ENCODE measurements at places on chromosomes 5 and 9.

DNA sequence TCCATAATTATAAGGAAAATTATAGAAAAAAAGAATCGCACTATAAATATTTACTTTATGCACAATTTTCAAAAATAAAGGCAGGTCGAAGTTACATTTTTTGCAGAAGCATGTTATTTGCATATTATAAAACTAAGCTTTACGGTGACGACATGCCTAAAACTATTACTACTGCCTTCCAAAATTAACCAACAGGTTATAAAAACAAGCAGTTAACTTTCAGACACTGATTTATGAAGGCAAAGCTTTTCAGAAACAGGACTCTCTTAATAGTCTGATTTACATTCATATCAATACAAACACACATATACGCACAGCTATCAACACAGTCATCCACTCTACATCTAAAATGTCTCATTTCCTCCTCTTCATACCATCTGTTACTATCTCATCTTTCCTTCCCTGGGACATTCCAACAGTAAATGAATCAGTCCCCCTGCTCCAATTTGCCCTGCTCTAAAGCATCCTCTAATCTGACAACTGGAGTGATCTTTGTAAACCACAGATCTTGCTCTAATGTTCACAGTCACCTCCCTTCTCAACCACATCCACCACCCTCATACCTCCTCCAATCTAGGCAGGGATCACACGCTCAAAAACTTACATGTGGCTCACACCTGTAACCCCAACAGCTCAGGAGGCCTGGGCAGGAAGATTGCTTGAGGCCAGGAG, 21.6 kb downstream of the FBXW11 start:
- peak; percentile 31 for DNase-seq

- DNase-seq: no peak
These were observed 6.6 kb downstream of the SLC46A2 start for GRCh38 chr9:112884101-112884500.

DNA sequence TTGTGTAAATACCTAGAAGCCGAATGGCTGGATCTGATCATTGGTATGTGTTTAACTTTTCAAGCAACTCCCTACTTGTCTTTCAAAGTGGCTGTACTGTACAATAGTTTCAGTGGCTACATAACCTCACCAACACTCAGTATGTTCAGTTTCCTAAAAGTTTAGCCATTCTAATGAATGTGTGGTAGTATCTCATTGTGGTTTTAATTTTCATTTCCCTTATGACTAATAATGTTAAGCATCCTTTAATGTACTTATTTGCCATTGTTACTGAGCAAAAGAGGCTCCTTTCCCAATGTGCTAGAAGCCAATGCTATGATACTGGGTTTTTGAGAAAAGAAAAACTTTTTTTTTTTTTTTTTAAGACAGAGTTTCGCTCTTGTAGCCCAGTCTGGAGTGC, 27.8 kb upstream of the ALDOB start:
- DNase-seq: no peak

DNA sequence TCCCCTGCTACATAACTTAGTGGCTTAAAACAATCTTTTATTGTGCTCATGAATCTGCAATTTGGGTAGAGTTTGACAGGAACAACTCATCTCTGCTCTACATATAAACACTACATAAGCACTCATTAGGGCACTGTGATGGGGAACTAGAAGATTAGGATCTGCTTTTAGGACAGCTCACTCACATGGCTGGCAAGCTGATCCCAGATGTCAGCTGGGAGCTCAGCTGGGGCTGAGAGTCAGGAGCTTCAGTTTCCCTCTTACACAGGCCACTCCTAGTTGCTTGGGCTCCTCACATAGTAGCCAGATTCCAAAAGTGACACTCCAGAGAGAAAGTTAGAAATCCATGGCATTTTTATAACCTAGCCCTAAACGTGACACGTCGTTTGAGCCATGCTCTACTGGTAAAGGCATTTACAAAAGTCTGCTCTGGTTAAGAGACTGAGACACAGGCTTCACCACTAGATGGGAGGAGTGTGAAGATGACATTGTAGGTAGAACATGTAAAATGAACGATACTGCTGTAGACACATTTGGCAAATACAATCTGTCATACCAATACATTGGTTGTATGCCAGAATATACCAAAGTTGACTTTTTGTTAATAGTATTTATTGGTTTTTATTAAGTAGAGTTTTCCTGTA, 23.6 kb downstream of the SCAI start:
- DNase-seq: no peak

DNA sequence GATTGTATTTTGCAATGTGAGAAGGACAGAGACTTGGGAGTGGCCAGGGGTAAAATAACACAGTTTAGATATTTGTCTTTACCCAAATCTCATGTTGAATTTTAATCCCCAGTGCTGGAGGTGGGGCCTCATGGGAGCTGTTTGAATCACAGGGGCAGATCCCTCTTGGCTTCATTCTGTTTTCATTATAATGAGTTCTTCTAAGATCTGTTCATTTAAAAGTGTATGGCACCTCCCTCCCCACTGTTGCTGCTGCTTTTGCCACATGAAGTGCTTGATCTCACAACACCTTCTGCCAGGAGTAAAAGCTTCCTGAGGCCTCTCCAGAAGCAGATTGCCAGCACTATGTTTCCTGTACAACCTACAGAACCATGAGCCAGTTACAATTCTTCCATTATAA, 28.1 kb downstream of the COX7C start:
- DNase-seq: no peak

GRCh38 chr5:154653418-154653763, 101.8 kb upstream of the LARP1 start:
- DNase-seq: no peak

GRCh38 chr5:25881318-25882036, 1156.9 kb downstream of the CDH9 start:
- DNase-seq: no peak

DNA sequence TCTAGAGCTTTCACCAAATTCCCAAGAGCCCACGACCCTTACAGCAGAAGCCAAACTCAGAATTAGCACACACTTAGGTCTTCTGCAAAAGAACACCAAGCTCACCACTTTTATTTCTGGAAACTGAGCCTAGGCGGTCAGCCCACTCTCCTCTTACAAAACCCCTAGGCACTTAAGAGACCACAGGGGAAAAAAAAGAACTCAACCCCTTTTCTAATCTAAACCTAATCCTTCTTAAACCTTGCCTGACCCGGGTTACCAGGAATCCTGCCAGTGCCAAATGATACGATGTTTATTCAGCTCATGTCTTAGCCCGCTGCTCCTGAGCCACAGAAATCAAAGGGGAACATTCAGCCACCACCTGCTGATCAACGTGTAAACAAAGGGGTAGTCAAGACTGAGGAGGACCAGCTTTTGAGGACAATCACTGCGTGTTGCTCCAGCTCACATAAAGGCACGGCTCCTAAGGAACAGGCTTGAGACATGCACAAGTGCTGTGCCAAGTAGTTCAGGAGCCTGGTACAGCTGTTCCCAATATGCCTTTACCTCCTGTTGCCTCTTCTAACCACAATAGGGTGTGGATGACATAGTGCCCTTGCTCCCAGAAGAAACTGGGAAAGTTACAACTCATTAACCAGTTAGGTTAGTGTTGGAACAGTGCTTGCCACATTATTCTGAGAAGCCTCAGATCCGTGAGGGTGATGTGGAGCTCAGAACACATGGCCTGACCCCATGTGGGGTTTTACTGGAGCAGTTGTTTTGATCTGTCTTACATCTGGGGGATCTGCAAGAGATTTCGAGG, 49.3 kb downstream of the ZFAND5 start:
- DNase-seq: no peak

GRCh38 chr9:97632248-97632984, 752 bp downstream of the TSTD2 start:
- no peak for DNase-seq

DNA sequence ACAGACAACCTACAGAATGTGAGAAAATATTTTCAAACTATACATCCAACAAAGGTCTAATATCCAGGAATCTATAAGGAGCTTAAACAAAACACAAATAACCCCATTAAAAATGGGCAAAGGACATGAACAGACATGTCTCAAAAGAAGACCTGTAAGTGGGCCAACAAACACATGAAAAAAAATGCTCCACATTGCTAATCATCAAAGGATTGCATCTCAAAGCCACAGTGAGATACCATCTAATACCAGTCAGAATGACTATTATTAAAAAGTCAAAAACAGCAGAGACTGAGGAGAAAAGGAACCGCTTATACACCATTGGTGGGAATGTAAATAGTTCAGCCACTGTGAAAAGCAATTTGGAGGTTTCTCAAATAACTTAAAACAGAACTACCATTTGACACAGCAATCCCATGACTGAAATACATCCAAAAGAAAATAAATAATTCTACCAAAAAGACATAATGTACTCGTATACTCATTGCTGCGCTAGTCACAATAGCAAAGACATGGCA, 39.1 kb upstream of the C5orf63 start:
- DNase-seq: no peak

GRCh38 chr9:1051584-1052275, 1.6 kb downstream of the DMRT2 start:
- DNase-seq: no peak

DNA sequence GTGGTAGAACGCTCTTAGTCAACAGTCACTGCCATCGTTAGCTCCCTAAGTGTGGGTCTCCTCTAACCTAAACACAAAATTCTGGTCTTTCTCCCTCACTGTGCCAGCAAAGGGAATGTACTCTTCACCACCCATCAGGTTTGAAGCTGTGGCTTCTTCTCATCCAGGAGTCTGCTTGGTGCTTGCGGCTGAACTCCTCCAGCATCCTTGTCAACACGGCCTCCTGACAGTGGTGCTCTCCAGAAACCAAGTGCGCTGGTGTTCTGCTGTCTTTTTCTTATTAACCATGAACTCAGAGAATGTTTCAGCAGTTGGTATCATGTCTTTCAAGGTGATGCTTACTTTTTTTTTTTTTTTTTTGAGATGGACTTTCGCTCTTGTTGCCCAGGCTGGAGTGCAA, 23.9 kb upstream of the LPCAT1 start:
- DNase-seq: no peak

- no peak for DNase-seq
These were observed 3.8 kb upstream of the MAN2A1 start for GRCh38 chr5:109685916-109686315.

- DNase-seq: no peak
These were observed 340.2 kb downstream of the ARRDC3 start for GRCh38 chr5:91042936-91043255.

GRCh38 chr5:154058055-154059038, 19.6 kb downstream of the MFAP3 start:
- no peak for DNase-seq

- DNase-seq: no peak
These were observed 25.0 kb upstream of the SUSD3 start for GRCh38 chr9:93033531-93033930.

- DNase-seq: no peak
These were observed 179.8 kb upstream of the PLPPR1 start for GRCh38 chr9:100848726-100849125.

GRCh38 chr9:136545692-136545964, 220 bp downstream of the NOTCH1 start:
- DNase-seq: no peak

- no peak for DNase-seq
These were observed 81.1 kb upstream of the KLF9 start for GRCh38 chr9:70495514-70495913.

GRCh38 chr9:11595756-11596155, 983.0 kb upstream of the PTPRD start:
- no peak for DNase-seq

DNA sequence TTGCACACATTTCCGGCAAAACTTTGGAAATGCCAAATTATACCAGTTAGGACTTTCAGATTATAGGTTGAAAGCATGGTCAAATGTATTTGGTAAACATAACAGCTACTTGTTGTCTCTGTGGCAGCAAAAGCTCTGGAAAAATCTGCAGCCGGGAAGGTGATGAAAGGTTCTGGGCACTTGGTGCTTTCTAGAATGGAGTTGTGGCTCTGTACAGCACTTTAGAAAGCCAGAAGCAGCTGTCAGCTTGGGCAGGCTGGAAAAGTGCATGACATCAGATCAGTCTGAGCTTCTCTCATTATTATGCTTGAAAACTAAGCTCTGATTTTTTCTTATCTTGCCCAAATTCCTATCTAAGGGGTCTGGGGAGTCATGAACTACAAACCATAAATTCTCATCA, 118.6 kb upstream of the MAST4 start:
- DNase-seq: no peak

DNA sequence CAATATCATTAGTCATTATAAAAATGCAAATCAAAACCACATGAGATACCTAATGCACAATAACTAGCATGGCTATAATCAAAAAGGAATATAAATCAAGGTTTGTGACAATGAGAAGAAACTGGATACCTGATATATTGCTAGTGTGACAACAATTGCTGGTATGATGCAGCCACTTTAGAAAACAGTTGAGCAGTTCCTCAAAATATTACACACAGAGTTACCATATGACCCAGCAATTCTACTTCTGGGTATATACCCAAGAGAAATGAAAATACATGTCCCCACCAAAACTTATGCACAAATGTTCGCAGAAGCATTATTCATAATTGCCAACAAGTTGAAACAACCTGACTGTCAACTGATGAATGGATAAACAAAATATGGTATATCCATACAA, 339.7 kb upstream of the POU5F2 start:
- DNase-seq: no peak

DNA sequence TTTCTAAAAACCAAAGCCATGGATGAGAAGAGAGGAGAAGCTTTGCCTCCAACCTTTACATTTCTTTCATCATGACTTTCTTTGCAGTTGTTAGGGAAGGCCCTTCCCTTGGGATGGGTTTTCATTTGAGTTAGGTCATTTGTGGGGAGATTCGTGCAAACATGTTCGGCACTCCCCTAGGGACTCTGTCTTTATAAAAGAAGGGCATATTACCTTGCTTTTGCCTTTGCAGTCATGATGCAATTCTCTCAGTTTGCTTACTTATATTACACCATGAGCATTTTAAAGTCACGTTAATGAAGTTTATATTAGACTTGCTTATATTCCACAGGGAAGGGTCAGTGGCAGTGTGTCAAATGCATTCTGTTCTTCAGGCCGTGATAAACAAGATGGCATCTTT, 289.3 kb upstream of the WWC1 start:
- no peak for DNase-seq

- DNase-seq: no peak
These were observed 269.1 kb upstream of the ACTBL2 start for GRCh38 chr5:57751710-57752109.

DNA sequence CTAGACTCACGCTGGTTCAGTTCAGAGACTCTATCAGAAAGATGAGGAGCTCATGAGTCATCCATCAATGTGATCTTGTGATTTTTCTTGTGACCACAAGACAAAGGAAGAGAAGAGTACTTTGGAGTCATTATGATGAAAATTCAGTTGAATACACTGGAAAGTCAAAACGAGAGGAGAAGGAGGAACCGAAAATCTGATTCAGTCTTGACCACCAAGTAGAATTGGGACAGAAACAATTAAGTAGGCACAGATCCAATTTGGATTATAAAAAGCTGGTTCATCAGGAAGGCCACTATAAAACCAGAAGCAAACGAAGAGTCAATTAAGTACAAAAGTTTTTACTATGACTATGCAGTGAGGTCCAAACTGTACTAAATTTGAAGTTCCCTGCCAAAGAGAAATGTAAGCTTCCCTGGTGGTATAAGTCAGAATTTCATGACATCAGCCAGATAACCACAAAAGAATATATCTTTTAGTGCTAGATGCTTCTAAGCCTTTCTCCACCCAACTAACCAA, 90.9 kb downstream of the THBS4 start:
- no peak for DNase-seq
